Glomerular endothelial cell (primary cell): ENCODE measurements at places on chromosomes 5 and 9. TPM values are rescaled to one million over a fixed set of nuclear protein-coding genes. Genes with fewer than 3 reads are reported as not detected.

The HMMR gene
- total RNA-seq: 3.7 and 8.6 TPM in 2 replicates

GRCh38 chr5:118293378-118293777 is 695.0 kb downstream of the DTWD2 start:
- DNase-seq: no peak

- DNase-seq: no peak
These were observed 266.1 kb downstream of the PRR16 start for GRCh38 chr5:120730214-120730613.

- no peak for DNase-seq
These were observed 654.5 kb downstream of the CETN3 start for GRCh38 chr5:89755024-89755423.

The AFAP1L1 gene
- 156 and 274 TPM in 2 replicates for total RNA-seq

The CCL27 gene
- total RNA-seq: not detected in 2 replicates

The SOX30 gene
- not detected in 2 replicates for total RNA-seq
